AML-193 (cell line): ENCODE measurements at places on chromosomes 5 and 9.

- no peak for DNase-seq
Observed at GRCh38 chr5:72895758-72896157, 60.1 kb upstream of the FCHO2 start.

DNA sequence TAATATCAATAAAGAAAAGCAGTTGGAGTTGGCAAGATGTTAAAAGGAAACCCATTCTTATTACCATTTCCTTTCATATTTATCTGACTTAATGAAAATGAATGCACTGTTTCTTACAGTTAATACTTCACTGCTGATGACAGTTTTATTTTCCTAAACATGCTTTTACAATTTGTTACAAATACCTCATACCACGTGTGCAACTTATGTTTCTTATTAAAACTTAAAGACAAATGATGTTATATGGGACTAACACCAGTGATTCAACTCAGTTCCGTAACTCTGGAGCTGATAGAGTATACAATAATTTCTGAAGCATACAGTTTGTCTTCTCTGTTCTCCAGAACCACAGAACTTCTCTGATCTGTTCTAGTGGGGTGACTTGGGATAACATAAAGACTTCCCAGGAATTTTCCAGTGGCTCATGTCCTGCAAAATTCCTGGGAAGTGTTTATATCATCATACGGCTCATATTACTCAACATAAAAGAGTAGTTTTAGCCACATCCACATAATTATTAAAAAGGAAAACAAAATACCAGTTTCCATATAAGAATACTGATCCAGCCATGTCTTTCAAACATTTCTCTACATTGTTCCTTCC lies 1259.0 kb upstream of the C9orf72 start:
- DNase-seq, result no peak

DNA sequence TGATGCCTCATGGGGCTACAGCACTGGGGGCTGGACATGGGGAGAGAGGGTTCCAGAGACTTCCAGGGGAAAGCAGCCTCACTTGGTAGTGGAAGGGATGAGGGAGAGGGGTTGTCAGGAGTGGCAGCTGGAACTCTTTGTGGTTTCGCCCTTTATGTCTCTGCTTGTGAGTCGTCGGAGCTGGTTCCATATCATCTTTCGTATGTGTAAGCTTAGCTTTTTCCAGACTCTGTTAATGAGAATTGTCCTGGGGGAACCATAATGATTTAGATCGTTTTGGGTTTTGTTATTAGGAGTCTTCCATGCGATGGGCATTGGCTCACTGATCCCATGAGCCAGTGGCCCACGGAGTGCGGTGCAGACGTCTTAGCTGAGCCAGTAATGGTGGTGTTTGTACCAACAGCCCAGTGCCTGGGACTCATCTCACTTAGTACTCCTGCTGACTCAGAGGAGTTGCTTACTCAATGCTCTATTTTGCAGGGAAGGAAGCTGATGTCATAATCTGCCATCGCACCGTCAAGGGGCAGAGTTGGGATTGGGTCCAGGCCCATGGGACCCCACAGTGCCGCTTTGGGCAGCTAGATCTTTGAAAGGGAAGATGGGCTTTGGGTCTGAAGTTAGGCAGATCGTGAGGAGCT lies 48.5 kb downstream of the NEK6 start:
- no peak for DNase-seq

- DNase-seq, result no peak
Observed at GRCh38 chr9:74528207-74528606, 31.1 kb downstream of the RORB start.

DNA sequence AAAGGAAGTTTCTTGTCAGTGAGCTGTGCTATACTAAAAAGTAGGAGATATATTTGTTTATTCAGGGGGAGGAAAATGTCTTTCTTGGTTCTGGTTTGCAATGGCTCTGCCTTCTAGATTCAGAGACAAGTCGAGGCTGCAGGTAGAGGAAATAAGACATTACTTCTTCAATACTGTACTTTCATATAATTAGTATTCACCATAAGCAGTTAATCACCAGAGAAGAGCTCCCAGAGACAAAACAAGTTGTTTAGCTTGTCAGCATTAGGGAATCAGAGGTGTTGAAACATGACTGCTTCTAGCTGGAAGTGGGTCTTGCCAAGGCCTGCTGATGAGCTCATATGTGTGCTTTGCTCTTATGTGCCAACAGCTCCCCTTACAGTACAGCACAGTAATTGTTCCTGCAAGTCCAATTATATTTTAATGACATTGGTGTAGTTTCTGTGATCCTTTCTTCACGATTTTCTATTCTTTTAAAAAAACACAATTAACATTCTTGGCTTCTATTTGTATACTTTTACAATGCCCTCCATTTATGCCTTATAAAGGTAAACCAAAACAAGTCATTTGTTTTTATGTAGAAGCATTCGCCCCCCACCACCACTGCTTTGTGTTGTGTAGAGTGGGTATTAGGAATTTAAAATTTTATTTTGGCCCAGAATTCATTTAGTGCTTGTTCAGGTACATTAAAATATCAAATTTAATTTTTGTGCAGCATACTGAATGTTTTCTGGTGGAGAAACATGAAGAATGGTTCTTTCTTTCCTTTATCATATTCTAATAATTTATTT lies 112.2 kb downstream of the RPS23 start:
- DNase-seq, result peak; percentile 77

DNA sequence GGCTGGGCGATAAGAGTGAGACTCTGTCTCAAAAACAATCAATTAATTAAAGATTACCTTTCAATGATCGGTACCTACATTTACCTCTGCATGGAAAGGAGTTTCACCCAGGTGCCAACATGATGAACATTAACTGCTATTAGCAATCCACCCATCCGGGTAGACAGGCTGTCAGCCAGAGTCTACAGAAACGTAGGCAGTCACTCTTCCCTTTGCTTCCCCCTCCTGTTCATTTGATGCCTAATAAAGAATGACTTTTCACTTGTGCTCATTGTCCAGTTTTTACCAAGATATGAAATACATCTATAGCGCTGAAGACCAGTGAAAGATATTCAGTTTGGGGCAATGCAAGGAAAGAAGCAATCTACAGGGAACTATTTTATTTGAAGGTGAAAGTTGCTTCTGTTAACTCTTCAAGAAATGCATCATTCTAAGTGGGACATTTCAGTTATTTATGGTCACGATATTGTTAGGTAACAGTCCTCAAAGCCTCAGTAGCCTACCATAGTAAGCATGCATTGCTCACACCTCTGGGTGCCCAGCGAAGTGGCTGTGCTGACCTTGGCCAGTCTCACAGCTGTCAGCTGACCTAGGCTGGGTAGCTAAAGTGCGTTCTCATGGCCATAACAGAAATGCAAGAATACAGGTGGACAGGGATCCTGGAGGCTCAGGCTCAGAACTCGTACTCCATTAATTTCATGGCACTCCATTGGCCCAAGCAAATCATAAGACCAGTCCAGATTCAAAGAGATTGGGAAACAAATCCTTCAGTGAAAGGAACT lies 87.2 kb upstream of the DMRT1 start:
- DNase-seq, result no peak

GRCh38 chr5:132394667-132395259 lies 25.3 kb downstream of the SLC22A5 start:
- DNase-seq, result no peak

DNA sequence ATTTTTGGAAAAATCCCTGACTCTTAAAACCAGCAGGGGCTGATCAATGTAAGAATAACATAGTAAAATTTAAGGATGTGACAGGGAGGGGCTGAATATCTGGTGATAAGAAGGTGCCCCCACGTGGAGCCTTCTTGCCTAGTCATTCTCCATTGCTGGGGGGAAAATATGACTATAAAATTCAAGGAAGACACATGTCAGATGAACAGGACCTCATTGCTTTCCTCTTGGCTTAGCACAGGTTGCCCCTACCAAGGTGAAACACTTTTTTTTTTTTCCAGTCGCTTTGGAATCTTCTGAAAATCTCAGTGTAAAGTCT lies 310.9 kb downstream of the EFNA5 start:
- DNase-seq, result no peak

DNA sequence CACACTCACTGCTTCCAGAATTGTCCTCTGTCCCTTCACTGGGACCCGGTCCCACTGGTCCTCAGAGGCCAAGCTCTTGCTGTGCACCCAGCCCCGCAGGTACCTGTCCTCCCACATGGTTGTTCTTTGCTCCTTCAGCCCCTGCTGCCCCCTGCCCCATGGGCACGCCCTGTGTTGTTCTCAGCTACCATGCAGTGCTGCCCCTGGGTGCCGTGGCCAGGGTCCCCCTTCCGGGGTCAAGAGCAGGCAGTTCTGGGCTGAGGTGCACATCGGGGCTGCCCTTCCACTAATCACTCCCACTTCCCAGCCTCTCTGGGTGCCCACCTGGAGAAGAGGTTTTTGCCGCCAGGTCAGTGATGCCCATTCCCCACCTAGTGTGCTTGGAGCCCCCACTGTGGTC lies 31.9 kb upstream of the SUSD3 start:
- DNase-seq, result no peak

DNA sequence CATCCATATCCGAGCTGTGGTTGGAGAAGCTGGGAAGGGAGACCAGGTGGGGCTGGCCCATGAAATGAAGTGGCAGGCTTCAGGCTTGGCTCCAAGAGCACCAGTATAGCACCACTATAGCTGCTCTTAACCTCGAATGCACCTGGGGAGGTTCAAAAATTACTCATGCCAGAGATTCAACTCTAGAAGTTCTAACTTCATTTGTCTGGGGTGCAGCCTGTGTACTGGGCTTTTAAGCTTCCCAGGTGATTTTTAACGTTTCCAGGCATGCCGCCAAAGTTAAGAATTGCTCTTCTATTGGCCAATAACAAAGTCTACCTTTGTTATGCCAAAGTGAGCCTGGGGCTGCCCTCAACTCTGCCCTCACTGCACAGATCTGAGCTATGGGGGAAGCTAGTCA lies 458 bp downstream of the PRSS3 start:
- DNase-seq, result no peak

DNA sequence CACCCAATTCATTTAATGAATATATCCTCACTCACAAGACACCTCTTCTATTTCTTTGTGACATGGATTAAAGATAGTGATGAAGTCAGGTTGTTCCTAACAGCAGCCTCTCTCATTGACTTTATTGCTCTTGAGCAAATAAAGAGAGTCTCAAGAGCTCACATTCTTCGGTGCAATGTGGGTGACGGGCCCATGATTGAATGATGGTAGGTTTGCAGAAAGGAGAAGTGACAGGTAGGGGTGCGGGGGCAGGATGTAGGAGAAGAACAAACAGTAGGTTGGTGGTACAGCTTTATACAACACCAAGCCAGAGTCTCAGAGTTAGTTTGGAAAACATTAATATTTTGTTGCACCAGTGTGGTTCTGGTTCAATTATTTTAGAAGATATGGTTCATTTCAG lies 122.2 kb downstream of the SLIT3 start:
- DNase-seq, result no peak

DNA sequence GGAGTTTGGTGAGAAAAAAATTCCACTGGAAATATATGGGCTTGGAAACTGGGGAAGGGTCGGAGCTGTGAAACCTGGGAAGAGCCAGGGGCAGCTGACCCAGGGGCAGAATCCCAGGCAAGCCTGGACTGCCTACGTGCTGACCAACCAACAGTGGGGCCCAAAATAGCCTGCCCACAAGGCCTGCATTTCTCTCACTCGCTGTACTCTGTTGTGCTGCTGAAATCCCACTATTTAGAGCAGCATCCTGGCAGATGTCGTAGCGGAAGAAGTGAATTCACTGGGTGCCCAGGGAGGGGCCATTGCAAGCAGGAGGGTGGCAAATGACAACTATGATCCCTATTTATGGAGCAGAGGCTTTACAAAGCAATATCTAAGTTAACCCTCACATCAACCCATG lies 9.5 kb downstream of the GDNF start:
- DNase-seq, result no peak

DNA sequence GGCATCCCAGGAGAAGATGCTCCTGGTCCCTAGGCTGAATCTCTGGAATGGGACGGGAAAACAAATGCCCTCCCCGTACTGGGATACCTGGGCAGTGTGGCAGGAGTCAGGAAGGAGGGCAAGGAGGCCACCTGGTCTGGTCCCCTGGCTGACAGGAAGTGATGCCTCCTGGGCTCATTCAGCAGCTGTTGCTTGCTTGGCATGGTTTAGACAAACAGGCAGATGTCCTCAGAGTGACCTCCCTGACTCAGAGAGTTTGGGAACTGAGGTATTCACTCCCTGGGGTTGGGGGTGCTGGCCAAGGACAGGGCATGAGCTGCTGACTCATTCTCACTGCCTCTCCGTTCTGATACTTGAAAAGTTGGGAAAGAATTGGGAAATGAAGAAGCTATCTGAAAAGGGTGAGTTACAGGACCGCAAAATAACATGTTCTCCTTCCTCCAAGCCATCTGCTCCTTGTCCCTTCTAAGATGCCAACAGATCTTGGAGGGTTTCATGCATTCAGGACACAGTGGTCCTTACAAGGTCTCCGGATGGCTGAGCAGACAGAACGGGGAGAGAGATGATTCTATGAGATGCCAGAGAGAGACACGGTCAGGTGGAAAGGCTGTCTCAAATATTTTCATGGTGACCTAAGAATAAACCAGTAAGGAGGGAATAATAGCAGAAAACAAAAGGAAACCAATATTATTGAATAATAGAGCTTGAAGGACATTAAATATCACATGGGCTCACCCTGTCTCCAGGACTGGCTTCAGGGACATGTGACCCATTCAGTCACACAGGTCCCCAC lies 534.5 kb downstream of the BNC2 start:
- no peak for DNase-seq

DNA sequence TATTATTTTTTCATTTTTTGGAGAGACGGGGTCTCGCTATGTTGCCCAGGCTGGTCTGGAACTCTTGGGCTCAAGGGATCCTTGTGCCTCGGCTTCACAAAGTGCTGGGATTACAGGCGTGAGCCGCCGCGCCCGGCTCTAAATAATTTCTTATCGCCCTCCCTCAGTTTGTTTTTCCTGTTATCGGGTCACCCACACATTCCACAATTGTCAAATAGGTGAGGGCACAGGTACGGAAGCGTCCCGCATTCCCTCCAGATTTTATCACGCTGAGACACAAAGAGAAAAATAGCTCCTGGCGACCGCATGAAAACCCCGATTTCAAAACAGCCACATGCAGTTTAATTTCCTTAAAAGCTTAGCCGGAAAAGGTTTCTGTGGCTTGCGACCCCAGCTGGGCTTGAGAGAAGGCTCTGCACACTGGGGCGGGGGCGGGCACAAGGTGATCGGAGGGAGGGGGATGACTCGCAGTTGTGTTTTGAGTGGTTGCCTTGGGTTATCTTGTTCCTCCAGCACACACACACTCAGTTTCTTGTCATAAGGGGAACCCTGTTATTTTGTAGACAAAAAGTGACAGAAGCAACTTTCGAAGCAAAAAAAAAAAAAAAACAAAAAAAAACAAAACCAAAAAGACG lies 717 bp upstream of the IQGAP2 start:
- DNase-seq, result peak; percentile 88

DNA sequence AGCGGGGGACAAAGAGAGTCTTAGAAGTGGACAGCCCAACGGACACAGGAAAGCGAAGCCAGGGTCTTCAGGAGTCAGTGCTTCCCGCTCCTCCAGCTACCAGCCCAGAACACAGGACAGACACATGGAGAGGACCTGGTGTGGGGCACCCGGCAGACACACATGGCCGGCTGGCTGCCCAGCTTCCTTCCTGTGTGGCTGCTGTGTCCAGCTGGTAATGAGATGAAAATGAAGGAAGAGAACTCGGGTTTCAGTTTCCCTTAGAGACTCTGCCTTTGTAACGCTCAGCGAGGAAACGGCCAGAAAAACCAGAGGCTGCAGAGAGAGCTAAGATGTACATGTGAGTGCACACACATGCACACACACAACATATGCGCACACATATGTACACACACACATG lies 87.5 kb downstream of the SECISBP2 start:
- DNase-seq, result no peak
